Transverse colon (tissue), 4 donors: ENCODE measurements at places on chromosomes 13 and 19.

DNA sequence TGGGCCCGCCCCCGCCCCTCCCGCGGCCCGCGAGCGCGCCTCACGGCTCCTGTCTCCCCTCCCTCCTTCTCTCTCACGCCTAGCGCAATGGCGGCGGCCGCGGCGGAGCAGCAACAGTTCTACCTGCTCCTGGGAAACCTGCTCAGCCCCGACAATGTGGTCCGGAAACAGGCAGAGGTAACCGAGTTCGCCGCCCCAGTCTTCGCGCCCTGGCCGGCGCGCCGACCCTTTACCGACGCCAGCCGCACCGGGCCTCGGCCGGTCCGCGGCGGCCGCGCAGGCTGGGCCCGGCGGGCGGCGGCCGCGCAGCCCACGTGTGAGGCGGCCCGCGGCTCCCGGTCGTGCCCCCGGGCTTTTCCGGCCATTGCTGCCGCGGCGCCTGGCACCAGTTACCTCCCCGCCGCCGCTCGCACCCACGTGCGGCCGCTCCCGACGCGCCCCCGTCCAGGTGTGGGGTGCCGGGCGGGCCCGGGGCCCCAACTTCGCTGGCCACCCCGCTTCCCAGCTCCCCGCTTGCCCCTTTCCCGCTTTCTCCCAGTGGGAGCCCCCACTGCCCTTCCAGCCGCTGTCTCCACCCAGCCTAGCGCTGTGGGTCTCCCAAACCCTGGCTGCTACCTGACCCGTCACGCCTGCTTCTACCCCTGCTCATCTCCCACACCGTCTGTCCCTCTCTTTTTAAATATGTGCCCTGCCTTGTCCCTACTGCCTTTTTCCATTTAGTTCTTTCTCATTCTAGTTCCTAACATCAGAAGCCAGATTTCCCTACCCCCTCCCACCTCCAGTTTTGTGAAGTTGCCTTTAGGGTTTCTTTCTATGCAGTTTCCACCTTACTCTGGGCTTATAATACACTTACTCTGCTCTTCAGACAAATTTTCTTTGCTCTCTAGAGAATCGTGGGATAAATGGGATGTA lies 23.4 kb downstream of the IPO5 start:
- peak; percentile 16 for DNase-seq

DNA sequence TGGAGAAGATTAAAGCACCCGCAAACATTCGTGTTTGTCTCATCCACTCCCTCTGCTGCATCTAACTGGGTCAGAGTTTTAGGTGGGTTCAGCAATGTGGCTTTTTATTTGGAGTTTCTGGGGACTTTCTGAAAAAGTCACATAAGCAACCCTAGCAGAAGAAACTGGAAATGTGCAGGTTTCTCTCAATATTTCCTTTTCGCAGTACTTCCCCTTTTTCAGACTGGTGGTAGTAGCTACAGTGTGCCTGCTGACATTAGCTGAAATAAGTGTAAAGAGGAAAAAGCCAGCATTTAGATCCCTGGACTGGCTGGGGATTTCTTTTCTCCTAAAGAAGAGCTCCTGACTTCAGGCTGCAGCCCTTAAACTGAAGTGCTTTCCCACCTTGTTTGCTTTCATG lies 15.9 kb upstream of the OLFM4 start:
- no peak for DNase-seq

DNA sequence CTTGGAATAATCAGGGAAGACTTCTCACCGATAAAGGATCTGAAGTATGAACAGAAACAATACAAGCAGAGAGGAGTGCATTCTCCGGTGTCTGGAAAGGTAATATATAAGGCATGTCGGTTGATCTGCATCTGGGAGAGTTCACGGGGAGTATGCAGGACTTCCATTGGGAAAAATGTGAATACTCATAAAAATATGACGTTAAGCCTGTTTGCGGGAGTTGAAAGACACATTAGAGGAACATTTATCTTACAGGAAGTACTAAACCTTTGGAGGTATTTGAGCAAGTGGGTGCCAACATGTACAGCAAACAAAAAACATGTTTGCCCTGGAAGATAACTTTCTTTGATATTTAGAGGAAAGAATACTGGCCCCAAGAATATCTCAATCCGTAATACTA lies 286.8 kb downstream of the SLITRK6 start:
- no peak for DNase-seq

DNA sequence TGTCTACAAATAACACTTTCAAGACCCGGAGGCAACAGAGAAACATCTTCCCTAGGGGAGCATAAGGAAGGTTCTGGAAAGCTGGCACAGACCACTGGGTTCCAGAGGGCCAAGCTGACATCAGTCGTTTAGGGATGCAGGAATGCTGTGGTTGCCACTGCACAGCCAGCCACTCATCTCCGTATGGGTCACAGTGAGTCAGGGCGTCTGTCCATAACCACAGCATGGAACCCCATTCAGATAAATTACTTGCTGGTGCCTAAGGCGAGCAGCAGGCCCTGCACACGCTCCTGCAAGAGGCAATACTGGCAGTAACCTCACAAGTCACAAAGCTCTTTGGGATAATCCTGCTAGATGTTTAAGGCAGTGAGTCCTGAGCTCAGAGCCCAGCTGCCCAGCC lies 140.9 kb upstream of the UBL3 start:
- no peak for DNase-seq

GRCh38 chr13:43293008-43293407 lies 269.6 kb downstream of the DNAJC15 start:
- DNase-seq: no peak
